H1 (cell line): ENCODE measurements at places on chromosomes 3 and 15. TPM values are rescaled to one million over a fixed set of nuclear protein-coding genes. Genes with fewer than 3 reads are reported as not detected.
A peak's percentile ranks its signal among the peaks of the same experiment; 100 is the strongest.

DNA sequence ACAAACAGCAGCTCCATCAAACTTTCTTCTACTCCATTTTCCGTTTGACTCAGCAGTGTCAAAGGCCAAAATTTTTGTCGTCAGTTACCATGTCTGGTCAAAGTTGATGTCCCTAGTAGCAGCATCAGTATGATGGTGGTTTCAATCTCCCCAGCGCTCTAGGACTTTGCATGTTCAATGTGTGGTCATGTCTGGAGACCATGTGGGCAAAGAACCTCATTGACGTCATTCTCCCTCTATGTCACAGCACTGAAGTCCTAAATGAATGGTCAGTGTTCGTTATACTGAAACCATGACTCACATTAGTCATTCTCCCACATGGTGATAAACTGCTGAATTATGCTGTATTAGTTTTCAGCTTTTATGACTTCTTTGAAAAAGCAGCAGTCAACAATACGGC is 23.2 kb downstream of the SHC4 start:
- DNase-seq, result no peak

The THOC7 gene
- total RNA-seq, result 69.5 and 74.0 TPM in 2 replicates

GRCh38 chr3:154427685-154428285 is 2.2 kb downstream of the GPR149 start:
- peak; percentile 73 for DNase-seq

The TOMM70 gene
- 51.2 and 52.1 TPM in 2 replicates for total RNA-seq

DNA sequence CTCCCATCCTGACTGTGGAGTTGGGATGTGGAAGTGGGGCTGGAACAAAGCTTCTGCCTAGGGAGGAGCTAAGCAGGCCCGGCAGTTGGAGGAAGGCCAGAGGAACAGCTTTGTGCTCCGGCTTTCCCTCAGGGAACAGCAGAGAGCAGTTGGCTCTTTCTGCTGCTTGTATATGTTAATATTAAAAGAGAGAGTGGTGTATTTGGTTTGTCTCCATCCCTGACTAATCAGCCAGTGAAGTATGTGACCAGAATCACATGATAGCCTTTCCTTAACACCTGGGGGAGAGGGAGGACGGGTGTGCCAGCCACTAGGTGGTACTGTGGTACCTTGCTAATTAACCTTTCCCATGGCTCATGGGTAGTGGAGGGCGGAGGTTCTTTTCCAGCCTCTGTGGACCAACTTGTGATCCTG is 10.0 kb downstream of the EIF2B5 start:
- DNase-seq, result peak; percentile 62

DNA sequence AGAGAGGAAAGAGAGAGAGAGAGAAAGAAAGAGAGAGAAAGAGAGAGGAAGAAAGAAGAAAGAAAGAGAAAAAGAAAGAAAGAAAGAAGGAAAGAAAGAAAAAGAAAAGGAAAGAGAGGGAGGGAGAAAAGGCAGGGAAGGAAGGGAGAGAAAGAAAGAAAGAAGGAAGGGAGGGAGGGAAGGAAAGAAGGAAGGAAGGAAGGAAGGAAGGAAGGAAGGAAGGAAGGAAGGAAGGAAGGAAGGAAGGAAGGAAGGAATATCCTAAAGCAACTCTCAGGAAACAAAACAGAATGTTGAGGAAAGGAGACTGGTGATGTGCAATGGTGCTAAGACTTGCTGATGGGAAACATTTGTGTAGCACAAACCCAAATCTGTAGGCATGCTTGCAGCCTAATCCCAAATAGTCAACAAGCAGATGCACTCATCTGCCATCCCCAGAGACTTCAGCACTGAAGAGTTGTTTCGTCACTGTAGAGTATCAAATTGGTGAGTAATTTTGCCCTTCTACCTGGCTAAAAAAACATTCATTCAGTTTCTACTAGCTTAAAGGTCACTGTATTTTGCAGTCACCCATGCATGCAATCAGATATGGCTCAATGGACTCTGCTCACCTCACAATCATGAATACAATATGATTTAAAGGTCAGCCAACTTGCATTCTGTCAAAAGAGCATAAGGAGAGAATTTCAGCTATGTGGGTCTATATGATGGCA is 480.3 kb downstream of the FGF12 start:
- DNase-seq, result no peak

The GHSR gene
- not detected in 2 replicates for total RNA-seq

The MINDY2 gene
- 24.4 and 25.7 TPM in 2 replicates for total RNA-seq

The WDR49 gene
- 1.7 and 3.2 TPM in 2 replicates for total RNA-seq

GRCh38 chr3:4994144-4994730 is 15.0 kb downstream of the BHLHE40 start:
- DNase-seq, result no peak

DNA sequence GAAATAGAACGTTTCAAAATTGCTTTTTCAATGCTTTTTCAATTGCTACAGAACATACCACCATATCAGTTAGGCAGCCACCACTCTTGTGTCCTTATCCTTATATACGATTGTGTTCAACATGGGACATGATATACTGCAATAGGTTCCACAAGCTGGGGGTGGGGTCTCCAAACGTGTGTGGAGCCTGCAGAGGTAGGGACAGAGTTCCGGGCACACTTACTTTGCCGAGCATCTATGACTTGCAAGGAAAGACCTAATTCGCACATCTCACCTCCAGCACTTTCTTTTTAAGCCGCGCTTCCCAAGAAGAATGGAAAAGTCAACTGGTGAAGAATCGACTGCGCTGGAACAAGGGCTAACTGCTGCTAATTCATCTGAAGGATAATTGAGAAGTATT is 39.6 kb upstream of the SFMBT1 start:
- DNase-seq, result no peak

The LRRC49 gene
- 9.3 and 10.4 TPM in 2 replicates for total RNA-seq

DNA sequence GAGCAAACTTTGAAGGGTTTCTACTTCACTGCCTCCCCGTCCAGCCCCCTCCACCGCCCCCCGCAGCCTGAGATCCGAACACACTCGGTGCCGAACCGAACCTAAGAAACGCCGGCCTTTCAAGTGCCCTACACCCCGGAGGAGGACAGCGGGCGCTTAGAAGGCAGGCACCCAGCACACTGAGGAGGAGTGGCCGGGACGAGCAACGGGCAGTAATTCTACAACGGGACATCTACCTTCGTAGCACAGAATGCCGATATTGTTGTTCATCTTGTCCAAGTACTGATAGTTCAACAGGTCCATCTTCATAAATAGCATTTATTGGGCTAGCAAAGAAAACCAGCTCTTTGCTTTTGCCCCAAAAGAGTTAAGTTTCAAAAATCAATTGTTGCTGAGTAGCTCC is 513 bp downstream of the VGLL4 start:
- DNase-seq, result no peak

The MKRN3 gene
- total RNA-seq, result not detected in 2 replicates
